ENCODE measurements at places on chromosomes 7 and 10.

GRCh38 chr7:73622909-73623797, 1.2 kb downstream of the MLXIPL start:
- DNase-seq: peak; percentile 29

DNA sequence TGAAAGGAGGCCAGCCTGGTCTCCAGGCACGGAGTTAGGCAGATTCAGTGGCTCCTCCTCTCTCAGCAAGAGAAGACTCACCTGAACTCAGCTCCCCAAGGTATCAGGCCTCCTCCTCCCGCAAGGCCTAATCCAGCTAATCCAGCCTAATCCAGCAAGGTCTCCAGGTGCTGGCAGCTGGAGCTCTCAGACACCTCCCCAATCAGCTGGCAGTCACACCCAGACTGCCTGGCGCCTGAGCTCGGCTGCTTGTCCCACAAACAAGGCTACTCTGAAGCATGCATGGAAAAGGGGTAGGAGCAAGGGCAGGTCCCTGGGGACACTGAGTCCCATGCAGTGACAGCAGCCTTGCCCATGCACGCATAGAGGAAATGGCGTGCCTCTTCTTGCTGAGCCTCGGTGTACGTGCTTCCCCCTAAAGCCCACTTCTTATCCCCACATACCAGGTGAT, 3.3 kb upstream of the OPN4 start:
- DNase-seq: no peak

- DNase-seq: no peak
Measured at GRCh38 chr10:10564081-10564794, 453.4 kb upstream of the CELF2 start.

DNA sequence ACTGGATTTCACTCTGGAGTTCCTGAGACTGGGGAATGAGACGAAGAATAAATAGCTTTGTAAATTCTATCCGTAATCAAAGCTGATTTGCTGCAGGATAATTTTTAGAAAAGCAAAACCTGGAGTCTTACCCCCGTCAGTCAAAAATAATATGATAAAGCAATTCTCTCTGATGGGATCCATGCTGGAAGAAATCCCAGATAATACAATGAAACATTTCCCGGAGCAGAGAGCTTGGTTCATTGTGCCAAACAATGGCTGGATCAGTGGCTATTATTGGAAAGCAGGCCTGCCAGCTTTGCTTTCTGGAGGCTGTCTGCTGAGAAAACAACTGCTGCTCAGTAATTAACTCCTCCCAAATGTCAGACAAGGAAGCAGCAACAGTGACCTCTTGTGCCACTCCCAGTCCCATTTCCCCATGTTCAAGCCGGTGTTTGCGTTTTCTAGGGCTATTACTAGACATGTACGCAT, 609.4 kb upstream of the PCDH15 start:
- no peak for DNase-seq

GRCh38 chr10:68877482-68878110, 23.5 kb upstream of the DDX50 start:
- no peak for DNase-seq

GRCh38 chr10:15324113-15324512, 47.0 kb downstream of the FAM171A1 start:
- no peak for DNase-seq

GRCh38 chr10:130696870-130697269, 560.7 kb downstream of the GLRX3 start:
- no peak for DNase-seq

DNA sequence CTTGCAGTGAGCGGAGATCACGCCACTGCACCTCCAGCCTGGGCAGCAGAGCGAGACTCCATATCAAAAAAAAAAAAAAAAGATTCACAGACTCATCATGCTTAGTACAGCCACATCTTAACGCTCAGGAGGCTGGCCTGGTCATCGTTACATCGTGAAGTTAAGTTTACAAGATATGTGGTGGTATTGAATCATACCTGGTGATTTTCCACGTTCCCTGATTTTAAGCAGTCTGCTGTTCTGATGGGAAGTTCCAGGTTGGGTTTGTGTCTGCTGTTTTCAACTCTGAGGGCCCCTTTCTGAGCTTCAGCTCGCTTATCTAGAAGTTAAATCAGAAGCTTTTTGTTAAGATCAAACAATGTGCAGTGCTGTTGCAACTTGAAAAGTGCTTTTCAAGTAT, 6.9 kb downstream of the PPP2R2D start:
- DNase-seq: no peak

DNA sequence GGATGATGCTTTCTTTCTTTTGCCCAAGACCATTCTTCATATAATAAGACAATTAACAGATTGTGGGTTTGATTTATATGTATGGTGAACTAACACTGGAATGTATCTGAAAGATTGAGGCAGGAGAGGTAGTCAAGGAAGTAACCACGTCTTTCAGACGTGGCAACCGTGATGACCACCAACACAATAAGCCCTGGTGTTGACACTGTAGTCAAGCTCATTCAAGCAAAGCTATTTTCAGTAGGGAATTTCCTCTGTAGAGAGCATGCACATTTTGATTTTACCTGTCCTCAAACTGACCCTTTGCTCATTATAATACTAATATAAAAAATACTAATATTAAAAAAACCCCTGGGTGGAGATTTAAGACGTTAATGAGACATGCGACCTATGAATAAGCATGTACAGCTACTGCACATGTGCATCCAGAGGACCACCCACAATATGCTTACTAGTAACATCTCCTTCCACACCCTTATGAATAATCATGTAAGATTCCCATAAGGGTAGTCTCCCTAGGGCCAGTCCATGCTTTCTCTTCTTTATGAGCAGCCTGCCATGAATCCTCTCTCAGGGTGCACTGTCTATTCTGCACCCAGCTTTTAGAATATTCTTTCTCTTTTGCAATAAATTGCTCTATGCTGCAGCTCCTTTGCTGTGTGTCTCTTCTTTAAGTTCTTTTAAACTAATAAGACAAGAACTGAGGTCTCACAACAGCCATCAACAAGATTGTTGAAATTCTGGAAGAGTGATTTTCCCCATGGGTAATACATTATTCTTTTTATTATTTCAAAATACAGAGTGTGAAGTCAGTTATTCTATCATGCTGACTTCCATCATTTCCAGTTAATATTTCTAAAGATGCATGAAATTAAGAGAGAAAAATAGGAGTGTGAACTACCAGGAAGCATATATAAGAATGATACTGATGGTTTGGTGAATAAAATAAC, 151.3 kb upstream of the NPVF start:
- no peak for DNase-seq

DNA sequence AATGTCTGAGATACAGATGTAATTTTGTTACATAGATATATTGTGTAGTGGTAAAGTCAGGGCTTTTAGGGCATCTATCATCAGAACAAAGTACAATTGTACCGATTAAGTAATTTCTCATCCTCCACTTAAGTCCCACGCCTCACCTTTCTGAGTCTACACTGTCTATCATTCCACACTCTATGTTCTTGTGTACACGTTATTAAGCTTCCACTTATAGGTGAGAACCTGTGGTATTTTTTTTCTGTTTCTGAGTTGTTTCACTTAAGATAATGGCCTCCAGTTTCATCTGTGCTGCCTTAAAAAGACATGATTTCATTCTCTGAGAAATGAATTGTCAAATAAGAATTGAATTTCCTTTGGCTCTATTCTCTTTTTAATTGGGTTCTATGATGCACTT, 15.5 kb upstream of the OSBPL3 start:
- no peak for DNase-seq

GRCh38 chr10:34280599-34281374, 534.3 kb downstream of the PARD3 start:
- no peak for DNase-seq

DNA sequence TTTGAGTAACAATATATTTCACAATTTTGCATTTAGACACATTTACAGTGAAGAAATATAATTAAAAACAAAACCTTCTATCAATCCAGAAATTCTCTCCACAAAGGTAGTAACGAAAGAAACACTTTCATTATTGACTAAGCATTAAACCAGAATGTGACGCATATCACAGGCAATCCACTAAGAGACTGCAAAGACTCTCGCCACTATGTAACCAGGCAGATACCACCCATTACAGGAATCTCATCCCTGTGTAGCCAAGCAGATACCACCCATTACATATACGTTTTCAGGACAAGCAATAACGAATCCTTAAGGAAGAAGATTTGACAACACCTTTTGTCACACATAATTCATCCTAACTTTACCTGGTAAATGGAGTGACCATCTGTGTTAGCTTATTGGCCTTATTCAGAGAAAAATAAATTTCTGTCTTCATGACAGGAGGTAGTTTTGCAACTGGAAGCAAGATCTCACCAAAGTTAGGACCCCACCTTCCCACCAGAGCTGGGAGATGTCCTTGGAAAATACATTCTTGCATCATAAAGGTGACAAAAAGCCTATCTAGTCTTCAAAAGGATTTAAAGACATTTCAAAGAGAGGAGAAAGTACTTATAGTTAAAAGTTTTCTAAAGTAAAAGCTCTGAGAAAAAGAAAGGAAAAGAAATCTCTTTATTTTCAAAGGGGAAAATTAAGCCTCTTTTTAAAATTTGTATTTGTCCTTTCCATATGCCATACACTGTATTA, 30.8 kb downstream of the LRRC17 start:
- no peak for DNase-seq

- DNase-seq: no peak
Measured at GRCh38 chr7:133805426-133805825, 321.7 kb upstream of the LRGUK start.

DNA sequence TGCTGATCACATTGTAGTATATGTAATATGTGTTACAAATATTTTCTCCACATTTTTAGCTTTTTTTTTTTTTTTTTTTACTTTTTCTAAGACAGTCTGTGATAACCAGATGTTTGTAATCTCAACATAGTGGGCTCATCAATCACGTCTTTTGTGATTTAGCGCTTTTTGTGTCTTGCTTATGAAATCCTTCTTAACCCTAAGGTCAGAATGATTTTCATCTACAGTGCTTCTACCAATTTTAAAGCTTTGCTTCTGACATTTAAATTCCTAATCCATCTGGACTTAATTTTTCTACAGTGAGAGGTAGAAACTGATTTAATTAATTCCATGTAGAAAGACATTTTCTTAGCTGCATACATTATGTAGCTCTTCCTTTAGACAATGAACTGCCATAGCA, 626.4 kb downstream of the TNS3 start:
- no peak for DNase-seq

DNA sequence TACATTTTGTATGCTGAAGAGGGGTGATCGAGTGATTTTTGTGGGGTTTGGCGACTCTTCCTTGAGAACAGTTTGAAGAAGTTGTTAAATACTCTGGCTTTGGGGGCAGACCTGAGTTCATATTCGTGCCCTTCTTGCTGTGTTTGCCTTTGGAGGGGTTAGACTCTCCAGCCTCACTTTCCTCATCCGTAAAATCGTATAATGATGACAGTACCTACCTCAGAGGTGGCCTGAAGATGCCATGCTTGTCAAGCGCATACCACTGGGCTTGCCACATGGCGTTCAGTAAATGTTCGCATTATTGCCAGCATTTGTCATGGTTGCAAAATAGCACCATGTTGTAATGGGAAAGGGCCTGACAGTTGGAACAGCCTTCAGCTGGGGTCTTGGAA, 1.3 kb downstream of the STK17A start:
- DNase-seq: no peak

- DNase-seq: no peak
Measured at GRCh38 chr10:5594271-5595049, 69.7 kb downstream of the CALML3 start.

- no peak for DNase-seq
Measured at GRCh38 chr10:89153116-89153515, 54.0 kb downstream of the CH25H start.

DNA sequence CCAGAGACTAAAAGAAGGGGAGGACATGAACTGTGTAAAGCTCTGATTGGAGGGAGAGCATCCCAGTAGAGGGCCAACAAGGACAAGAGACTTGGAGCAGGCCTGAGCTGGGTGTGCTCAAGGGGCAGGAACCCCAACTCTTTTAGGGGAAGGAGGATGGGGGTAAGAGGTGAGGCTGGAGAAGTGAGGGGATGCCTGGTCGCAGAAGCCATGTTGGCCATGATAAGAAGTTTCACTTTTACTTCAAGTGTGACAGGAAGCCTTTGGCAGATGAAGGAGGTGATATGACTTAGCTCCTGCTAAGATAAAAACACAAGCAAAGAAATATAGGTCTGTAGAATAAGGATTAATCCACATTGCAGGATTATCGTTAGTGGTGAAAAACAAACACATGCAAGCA, 208.3 kb downstream of the JAZF1 start:
- DNase-seq: no peak

GRCh38 chr10:60142736-60143135, 236.4 kb upstream of the CCDC6 start:
- DNase-seq: no peak

- DNase-seq: no peak
Measured at GRCh38 chr10:95359466-95359865, 68.7 kb upstream of the PDLIM1 start.

DNA sequence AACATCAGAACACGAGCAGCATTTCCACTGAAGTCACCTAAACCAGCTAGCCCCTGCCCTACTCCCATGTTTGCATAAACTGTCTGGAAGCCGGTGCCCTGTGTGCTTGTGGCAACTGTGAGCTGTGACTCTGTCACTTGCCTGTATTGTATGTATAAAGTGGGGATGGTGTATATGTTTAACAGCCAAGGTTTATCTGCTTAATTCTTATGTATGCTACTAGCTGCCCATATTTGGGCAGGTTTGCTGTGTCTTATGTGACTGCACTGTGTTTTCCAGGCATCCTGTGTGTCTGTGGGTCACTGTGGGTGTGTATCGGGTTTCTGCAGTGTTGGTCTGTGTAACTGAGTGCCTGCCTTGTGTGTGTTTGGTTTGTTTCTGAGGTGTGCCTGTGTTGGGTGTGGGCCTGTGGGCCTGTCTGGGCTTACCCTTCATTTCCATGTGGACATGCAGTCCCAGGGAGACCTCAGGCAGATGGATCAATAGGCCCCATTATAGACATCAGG, 9.3 kb downstream of the LBX1 start:
- DNase-seq: no peak

DNA sequence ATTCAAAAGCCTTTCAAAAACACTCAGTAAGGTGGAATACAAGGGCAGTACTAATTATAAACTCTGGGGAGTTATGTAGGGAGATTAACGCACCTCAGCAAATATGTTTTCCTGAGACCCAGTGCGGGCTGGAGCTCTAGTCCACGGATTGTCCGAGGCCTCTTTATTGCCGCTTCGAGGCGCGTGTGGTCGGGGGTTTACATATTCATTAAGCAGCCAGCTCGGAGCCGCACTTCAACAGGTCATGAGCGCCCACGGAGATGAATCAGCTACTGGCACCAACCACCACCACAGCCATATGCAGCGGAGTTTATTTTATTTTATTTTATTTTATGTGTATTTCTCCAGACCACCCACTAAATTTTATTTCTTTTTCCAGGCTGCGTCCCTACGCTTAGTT, 195.9 kb upstream of the ADARB2 start:
- no peak for DNase-seq

- DNase-seq: no peak
Measured at GRCh38 chr7:39379416-39379815, 186.8 kb upstream of the YAE1 start.

- DNase-seq: no peak
Measured at GRCh38 chr7:42858570-42858969, 53.3 kb downstream of the C7orf25 start.

GRCh38 chr7:26279405-26279804, 12.3 kb upstream of the SNX10 start:
- no peak for DNase-seq
